SHP77 treated with DMSO at 0.1 percent for 48 hours (cell line): ENCODE measurements at places on chromosomes 2 and 18.

- no peak for DNase-seq
Measured at GRCh38 chr2:55916473-55917049, 7.0 kb downstream of the EFEMP1 start.

DNA sequence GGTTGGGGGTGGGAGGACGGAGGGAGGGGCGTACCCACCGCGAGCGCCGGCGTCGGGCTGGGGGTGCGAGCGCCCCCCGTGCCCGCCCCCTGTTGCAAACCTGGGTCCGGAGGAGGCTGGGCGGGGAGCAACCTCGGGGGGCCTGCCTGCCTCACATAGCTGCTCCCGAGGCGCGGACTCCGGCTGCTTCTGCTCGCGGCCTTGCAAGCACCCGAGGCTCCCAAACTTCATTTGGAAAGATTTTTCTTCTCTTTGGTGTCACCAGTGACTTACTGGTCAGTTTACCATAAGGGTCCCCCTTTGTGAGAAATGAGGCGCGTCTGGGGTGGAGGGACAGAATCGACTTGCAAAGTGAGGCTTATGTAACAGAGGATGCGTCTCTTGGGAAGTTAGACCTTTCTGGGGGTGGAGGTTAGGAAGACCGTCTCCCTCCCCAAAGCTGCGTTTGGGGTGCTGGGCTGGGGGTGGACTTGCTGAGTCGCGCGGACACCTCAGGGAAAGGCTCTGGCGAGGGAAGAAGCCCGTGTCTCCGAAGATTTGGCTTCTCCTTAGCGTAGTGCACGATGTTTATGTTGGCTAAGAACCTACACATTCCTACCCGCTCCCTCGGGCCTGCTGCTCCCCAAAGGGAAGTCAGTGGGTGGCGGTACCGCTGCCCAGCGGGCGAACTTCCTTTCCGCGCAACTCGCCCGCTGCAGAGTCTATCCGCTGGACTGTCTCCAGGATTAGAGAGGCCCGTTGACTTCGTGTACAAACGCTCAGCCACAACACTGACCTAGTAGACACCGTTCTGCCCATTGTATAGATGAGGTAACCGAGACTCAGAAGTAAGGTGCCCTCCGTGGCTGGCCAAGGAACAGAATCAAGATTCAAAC, 559 bp downstream of the TMEM37 start:
- DNase-seq: no peak

- no peak for DNase-seq
Measured at GRCh38 chr2:127155028-127155581, 48.2 kb upstream of the BIN1 start.

DNA sequence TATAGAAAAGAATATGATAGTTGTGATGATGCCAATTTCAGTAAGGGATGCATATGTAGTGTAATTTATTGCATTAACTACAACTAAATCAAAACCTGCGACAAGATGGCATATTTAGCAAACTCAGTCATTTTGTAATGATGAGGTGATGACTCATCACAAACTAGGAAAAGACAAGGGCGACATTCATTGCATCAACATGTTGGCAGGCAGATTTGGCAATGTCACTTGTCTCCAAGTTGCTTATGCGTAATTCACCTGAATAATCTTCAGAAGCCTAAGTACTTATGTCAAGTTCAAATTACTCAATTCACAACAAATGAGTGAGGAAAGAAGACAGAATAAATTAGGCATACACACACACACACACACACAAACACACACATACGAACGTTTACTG, 273.2 kb upstream of the RGPD4 start:
- no peak for DNase-seq

DNA sequence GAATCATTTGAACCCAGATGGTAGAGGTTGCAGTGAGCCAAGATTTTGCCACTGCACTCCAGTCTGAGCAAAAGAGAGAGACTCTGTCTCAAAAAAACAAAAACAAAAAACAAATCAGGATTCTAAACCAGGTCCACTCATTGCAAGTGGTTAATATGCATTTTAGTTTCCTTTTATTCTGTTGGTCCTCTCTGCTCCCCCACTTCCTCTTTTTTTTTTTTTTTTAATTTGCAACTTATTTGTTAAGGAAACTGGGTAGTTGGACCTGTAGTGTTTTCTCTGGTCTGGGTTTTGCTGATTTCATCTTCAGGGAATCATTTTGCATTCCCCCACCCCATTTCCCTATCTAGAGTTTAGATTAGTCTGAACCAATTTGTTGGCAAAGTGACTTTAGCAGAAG, 14.0 kb downstream of the FER1L5 start:
- DNase-seq: no peak
